ENCODE measurements at places on chromosomes 7 and 10.
A peak's percentile ranks its signal among the peaks of the same experiment; 100 is the strongest.

DNA sequence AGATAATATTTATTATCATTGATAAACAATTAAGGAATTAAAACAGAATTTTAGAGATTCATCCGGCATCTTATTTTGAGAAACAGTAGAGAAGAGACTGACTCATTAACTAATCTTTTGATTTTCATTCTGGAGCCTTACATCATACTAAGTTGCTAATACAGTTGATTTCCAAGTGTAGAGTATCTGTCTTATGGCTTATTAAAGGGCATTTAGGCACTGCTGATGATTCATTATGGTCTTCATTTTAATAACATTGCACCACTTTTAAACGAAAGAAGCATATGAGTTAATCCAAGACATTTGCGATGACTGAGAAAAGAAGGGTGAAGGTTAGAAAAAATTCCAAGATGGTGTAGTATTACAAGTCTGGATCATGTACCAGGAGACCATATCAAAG lies 186.0 kb upstream of the CACNA2D1 start:
- no peak for DNase-seq

DNA sequence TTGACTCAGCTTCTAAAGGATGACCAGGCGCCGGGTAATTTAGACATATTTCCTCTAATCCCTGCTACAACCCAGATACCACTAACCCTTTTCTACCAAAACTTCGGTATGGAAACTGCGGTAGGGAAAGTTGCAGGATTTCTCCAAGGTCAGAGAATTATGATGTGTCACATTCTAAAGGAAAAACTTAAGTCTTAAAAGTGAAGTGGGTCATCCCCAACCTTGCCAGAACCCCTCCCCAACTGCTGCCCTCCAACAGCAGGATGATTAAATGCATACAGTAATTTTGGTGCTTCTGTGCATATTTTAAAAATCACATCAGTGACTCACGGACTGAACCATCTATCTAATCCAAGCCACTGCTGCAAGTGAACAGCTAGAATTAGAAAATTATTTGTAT lies 52.7 kb downstream of the GRB10 start:
- no peak for DNase-seq

DNA sequence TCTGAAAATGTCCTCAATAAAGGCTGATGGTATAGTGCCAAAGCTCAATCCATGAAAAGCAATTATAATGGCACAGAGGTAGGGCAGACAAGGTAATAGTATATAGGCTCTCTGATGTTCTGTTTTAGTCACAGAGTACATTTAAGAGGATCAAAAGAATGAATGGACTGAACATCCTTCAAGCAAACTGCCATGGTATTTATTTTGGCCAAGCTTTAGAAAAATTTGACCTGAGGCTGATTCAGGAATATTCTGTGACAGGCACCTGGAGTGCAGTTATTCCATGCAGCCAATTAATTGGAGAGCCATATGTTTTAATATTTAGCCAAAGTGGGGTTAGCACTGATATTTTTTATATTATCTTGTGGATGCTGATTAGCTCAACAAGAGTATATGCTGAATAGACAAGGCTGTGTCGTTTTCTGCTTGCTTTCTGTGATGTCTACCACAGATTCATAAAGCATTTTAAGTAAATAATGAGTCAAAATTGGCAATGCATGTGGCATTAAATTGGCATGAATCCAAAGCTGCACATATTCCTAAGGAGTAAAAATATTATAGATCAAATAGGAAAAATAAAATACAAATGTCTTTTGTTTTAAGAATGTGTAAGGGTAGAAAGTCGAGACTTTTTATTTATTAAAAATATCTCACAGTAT lies 177.4 kb downstream of the PCLO start:
- no peak for DNase-seq

DNA sequence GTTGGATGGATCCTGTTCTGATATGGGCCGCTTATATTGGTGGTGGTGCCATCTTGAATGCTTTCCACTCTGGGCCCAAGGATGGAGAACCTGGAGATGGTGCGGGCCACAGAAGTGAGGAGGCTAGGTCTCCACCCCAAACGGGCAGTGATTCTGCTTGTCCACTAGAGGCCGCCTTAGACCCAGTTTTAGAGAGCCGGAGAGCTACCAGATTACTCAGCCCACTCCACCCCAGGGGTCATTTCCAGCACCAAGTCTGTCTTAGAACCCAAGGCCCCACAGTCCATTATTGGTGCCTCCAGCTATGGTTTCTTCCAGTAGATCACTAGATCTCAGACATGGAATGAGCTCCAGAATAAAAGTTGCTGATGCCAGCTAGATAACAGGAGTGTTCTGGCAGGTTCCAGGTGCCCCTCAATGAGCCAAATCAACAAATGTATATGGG lies 11.8 kb upstream of the CAMK2G start:
- peak; percentile 65 for DNase-seq

- DNase-seq: no peak
Measured at GRCh38 chr10:119279441-119279840, 72.1 kb downstream of the GRK5 start.

Measured in HuH-7 (cell line).